ENCODE measurements at places on chromosomes 4 and X.

- DNase-seq, result no peak
Measured at GRCh38 chr4:136967069-136967468, 565.2 kb downstream of the PCDH18 start.

GRCh38 chrX:101390664-101391525 is at the start of gene RPL36A:
RPL36A (plus strand) TSS chrX:101391011; CDS start chrX:101391044, 33 bp downstream.
- peak; percentile 90 for DNase-seq

DNA sequence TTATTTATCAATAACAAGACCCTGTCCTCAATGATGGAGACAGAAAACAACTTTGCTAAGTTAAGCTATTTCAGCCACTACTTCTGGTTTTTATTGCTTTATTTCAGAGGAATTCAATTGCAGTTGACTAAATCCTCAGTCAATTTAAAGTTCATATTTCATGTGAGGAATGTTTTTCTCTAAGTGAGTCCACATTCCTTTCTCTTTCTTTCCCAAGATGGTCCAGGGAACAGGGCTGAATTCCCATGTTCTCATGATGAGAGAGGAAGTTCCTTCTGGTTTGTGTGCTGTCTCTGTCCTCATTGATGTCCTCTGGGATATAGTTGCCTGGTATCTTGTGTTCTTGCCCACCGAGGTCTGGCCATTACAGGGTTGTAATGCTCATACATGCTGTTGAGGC is 117.2 kb downstream of the SLIT2 start:
- DNase-seq, result peak; percentile 94

GRCh38 chr4:20194123-20195013 is 57.3 kb upstream of the SLIT2 start:
- DNase-seq, result peak; percentile 92

- DNase-seq, result no peak
Measured at GRCh38 chrX:7689791-7690412, 153.1 kb upstream of the VCX start.
